ENCODE measurements at places on chromosomes 7 and 10.
A peak's percentile ranks its signal among the peaks of the same experiment; 100 is the strongest.

DNA sequence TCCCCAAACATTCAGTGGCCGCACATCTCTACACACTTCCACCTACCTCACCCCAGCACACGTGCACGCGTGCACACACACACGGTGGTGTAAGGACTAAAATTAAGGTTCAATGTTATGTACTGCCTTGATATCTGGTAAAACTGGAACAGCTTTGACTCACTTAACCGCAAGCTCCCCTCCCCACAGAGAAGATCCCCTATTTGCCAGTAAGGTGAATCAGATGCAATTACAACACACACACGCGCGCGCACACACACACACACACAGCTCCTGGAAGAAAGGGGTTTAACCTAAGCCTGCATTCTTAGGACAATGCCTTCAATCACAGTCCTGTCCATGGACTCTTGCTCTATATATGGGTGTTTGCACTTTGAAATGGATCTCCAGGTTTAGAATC lies 25.5 kb upstream of the VPS41 start:
- no peak for DNase-seq

GRCh38 chr10:124259139-124259825 lies 159.4 kb downstream of the OAT start:
- DNase-seq, result no peak

DNA sequence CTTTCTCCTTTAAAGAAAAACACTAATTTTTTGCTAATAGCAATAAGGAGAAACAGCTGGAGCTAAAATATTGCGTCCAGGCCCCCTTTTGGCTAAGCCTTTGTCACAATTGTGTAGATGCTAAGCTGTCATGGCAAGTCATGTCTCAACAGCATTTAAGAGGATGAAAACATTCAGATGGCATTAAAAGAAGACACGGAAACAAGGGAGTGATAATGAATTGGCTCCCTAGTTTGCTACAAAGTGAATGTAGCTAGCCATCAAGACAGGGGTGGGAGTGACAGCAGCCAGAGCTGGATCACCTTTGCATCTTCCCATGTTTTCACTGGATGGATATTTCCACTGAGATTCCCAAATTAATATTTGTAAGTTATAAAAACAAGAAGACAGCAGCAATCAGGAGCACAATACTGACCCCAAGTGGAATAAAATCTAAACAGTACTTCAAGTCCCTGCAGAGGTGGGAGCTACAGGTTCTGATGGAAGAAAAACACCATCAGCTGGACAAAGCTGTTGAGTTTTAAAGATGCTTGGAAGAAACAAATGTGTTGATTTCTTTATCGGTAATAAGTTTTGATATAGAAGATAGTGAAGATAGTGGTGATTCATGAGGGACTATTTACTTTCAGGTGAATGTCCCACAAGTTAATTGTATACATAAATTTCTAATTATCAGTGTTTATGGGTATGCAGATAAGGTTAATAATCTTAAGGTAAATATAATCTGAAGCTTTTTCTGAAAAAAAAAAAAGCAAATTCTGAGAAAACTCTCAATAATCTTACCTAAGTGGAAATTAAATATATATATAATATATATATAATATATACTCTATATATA lies 129.4 kb downstream of the SLC16A9 start:
- peak; percentile 42 for DNase-seq

GRCh38 chr10:71981015-71981875 lies 17.1 kb downstream of the CHST3 start:
- peak; percentile 96 for DNase-seq

DNA sequence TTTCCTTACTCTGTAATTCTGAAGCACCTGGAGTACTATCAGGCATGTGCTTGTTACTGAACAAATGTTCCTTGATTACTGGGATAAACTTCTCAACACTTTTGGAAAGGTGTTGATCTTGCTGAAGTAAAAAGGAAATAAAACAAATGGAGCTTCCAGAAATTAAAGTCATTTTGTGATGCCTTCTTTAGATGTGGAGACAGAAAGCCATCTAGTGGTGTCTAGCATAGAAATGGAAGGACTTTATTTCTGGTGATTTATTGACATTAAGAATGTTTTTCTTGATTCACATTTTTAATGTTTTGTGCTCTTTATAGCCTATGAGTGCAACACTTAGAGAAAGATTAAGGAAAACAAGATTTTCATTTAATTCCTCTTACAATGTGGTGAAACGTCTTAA lies 1.4 kb downstream of the SFR1 start:
- DNase-seq, result peak; percentile 25

- DNase-seq, result peak; percentile 86
Measured at GRCh38 chr10:63521416-63522276, 445 bp downstream of the REEP3 start.

GRCh38 chr10:14569274-14570060 lies 205.2 kb downstream of the FAM107B start:
- no peak for DNase-seq

- DNase-seq, result no peak
Measured at GRCh38 chr10:105398202-105398601, 757.1 kb downstream of the SORCS3 start.

DNA sequence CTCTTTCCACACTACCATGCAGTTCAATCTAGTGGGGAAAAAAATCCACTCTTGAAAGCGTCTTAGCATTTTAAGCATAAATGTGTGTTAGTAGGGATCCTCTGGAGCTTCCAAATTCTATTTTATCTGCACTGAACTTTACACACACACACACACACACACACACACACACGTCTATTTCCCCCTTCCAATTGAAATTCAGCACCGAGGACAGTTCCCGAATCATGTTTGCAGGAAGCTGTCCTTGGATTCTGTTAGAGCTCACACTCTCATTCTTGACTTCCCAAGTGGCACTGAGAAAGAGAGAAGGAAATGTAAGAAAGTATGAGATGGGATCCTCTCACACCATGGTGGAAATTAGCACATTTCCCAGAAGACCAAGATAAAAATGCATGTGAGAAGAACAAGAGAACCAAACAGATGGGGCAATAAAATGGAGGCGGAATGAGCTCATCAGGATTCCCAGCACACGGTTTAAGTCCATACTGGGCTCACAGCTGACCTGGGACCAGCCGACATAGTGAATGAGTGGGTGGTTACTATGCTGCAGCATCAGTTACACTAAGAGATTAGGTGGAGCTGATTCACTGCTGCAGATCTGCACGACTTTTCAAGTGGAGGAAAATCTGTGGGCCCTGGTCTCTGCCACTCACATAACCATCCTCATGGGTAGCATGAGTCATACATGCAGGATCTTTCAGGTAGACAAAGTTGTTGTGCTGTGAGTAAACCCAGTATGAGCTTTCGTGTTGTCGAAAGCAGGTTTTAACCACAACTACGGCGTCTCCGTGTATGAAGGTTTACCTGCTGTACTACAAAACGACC lies 3.3 kb upstream of the NPTX2 start:
- no peak for DNase-seq

DNA sequence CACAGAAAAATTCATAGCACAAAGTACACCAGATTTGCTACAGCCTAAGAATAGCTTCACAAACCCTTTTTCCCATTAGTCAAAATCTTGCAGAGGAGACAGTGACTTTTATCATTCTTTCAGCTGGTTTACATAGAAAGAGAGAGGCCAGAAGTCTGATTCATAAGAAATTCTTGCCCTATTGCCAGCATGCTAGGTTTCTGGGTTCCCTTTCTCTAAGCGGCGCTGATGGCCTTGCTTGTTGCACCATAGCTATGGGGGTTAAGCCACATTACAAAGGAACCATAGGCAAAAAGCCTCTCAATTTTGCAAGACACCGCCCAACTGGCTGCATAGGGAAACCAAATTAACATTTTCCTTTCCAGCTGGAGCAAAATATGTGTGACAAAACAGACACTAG lies 87.4 kb downstream of the ZNF467 start:
- no peak for DNase-seq

DNA sequence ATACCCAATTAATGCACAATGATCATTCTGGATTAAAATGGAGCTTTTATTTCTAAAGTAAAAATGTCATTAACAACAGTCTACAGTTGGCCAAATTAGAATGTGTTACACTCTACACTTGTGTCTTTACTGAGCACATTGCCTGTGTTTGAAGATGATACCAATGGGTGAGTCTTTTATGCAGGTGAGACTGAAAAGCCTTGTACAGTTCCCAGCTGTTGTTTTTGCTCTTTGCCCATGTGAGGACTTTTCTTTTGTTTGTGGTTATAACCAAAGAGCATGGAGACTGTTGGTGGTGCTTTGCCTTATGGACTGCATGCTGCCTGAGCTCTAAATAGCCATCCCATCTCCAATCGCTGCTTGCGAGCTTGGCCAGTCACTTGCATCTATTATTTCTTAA lies 264.5 kb downstream of the GATA3 start:
- no peak for DNase-seq

- no peak for DNase-seq
Measured at GRCh38 chr7:32893207-32893524, 1.6 kb upstream of the KBTBD2 start.

DNA sequence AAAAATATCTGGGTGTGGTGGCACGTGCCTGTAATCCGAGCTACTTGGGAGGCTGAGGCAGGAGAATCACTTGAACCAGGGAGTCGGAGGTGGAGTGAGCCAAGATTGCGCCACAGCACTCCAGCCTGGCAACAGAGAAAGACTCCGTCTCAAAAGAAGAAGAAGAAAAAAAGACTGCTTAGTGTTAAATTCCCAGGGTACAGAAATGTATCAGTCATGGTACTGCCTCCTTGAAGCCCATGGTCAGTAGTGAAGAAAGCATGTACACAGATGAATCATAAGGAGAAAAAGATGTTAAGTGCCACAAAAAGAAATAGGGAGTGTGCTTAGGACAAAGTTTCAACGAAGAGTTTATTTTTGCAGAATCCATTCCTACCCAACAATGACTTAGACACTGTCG lies 62.5 kb upstream of the KMT2E start:
- no peak for DNase-seq

DNA sequence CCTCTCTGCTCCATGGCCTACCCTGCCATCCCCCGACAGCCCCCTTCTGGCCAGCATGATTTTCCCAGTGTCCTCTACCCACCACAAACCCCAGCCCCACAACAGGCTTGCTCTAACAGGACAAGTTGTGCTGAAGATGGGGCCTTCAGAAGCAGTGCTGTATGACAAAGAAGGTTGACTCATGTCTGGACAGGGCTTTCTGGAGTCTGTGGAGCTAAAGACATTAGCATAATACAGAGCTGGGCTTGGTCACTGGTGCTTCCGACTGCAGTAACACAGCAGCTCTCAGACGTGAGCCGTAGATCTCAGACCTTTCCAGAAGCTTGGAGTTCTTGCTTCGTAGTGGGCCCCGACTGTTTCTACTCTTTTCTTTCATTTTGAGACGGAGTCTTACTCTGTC lies 100.5 kb downstream of the GTF2IRD1 start:
- no peak for DNase-seq

DNA sequence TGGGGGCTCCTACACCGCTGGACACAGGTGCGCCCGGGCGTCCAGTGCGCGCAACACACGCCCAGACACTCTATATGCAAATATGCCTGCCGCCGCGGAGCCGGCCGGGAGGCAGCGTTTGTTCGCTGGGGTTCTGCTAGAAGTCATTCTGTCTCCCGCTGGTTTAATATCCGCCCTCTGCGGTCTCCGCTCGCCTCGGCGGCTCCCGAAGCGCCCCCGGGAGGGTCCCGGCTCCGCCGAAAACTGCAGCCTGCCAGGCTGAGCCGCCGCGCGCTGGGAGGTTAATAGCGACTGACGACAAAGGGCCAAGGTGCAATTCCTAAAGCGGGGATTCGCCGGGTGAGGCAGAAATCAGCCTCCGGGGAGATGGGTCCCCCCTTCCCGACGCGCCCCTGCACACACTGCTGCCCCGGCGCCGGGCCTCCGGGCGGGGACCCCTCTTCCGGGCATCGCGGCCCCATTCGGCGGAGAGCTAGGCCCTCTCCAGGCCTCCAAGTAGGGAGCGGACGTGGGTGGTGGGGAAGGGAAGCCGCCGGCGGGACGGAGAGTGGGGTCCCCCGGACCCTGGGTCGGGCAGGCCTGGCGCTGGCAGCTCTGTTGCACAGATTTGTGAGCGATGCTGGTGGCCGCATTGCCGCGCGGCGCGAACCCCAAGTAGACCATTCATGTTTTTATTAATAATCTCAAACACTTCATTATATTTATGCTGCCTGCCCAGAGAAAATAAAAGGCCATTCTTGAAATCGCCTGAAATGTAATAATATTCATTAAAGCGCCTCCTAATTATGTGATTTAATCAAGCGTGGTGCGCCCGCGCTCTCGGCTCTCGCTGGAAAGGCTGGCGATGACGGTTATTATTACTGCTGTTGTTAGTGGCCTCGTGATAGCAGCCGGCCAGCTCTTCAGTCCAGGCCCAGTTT lies 9.1 kb downstream of the EN2 start:
- DNase-seq, result no peak

- no peak for DNase-seq
Measured at GRCh38 chr7:4882169-4883032, 1.1 kb downstream of the RADIL start.

DNA sequence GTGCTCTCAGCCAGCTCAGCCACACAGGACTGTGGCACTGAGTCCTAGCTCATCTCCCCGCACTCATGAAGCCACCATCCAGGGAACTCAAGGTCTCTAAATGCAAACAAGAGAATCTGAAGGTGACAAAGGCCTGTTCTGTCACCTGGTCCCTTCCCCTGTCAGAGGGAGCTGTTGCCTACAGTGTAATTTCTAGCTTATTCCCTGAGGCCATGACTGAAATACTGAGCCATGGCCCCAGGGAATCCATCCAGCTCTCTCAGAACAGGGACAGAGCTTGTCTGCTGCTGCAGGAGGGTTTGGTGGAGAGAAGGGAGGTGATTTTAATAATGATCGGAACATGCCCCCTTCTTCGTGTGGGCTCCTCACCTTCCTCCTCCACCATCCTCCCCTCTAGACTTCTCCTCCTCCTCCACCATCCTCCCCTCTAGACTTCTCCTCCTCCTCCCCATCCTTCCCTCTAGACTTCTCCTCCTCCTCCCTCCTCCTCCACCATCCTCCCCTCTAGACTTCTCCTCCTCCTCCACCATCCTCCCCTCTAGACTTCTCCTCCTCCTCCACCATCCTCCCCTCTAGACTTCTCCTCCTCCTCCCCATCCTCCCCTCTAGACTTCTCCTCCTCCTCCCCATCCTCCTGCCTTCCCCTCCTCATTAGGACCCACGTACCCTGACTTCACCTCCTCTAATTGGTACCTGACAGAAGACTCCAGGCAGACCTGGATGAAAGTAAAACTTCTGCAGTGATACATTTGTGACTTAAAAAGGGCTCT lies 338.0 kb upstream of the MKI67 start:
- DNase-seq, result no peak

Measured in putamen (tissue), 1 donor.